RKO (cell line): ENCODE measurements at places on chromosomes 16 and 17.

DNA sequence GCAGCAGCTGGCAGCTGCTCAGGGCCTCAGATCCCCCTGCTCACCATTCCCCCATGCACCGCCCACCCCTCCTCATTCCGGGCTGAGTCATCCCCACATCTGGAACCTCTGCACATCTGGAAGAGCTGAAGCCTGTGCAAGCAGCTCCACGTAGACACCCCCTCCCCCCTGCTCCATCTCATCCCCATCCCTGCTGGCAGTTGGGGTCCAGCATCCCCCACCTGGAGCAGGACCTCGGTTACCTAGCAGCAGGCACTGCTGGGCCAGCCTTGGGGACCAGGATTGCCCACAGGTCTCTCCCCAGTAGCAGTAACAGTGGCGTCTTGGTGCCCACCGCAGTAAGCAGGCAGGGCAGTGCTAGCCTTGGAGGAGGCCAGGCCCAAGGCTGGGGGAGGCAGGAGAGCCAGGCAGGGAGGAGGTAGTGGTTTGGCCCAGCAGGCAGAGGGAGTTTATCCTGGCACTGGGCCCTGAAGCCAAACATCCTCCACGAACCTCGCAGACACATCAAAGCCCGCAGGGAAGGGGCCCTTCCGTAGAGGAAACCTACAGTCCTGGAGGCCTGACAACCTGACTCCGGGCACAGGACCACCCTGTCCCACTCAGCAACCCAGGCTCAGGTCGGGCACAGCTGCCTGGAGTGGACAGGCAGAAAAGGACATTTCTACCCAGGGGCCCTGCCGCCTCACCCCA lies 7.7 kb upstream of the TMEM92 start:
- no peak for DNase-seq

- DNase-seq = no peak
These were observed 797 bp downstream of the GRB7 start for GRCh38 chr17:39738568-39738901.

- peak; percentile 46 for DNase-seq
These were observed 186.0 kb upstream of the TNRC6C start for GRCh38 chr17:77772461-77772897.

- no peak for DNase-seq
These were observed 354.3 kb upstream of the GOT2 start for GRCh38 chr16:59088431-59088830.

GRCh38 chr17:80097127-80097621 lies 4.2 kb upstream of the GAA start:
- no peak for DNase-seq

DNA sequence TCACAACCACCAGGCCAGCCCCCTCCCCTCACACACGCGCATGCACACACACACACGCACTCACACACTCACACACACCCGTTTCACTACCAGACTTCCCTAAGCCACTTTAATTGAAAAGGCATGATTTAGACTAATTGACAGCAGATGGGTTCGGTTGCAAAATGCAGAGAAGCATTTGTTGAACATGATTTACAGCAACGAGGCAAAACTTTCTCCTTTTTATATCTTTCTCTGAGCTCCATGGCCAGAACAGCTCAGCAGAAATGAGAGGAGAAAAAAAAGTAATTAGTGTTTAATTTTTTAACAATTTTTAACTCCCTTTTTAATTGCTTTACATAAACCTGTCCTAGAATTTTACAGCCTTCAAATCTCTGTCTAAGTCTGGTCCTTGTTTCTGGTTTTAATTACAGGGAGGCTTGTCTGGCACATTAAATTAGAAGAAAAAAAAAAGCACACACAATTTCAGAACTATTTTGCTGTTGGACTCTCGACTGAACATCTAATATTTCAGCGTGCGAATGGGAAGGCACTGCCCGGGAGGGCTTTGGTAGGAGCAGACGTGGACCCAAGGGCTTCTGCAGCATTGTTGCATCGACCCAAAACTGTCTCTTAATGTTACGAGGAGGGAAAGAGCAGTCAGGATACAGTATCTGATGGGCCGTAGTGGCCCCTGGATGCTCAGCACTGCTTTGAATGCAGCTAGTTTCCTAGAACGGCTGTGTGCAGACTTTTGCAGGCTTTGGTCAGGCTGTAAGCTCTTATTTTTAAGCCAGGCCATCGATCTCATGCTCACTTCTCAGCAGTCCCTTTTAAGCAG lies 255.9 kb downstream of the SOX9 start:
- no peak for DNase-seq

DNA sequence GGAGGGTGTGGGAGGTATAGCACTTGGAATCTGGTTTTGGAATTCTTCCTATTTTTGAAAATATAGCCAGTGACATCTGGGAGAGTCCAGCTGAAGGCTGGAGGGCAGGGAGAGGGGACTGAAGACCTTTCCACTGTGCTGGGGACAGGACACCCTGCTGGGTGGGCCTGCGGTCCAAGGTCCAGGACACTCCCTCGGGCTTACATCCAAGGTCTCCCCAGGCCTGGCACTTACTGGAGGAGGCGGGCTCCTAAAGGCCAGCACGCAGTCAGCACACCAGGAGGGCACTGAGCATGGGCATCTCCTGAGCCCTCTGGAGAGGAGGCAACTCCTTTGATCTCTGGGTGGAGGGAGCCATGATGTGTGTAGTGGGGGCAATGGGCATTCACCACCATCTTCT lies 35.5 kb upstream of the ETV4 start:
- DNase-seq = no peak

DNA sequence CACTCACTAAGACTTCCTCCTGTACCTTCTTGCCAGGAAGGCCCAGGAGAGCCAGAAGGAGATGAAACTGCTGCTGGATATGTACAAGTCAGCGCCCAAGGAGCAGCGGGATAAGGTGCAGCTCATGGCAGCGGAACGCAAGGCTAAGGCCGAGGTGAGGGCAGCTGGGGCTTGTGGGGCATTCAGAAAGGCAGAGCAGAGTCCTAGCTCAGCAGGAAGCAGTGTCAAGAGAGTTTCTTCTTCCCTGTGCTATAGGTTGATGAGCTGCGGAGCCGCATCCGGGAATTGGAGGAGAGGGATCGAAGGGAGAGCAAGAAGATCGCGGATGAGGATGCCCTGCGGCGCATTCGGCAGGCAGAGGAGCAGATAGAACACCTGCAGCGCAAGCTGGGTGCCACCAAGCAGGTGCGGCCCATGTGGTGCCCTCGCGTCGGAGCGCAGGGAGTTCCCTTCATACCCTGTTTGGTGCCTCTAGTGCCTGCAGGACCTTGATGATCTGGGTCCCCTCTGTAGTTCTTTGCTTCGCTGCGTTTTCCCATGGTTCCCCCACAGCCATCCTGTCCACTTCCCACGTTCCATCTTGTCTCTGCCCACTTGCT lies 6.6 kb downstream of the RNF40 start:
- no peak for DNase-seq

GRCh38 chr16:78407191-78407590 lies 307.7 kb downstream of the WWOX start:
- DNase-seq = no peak

DNA sequence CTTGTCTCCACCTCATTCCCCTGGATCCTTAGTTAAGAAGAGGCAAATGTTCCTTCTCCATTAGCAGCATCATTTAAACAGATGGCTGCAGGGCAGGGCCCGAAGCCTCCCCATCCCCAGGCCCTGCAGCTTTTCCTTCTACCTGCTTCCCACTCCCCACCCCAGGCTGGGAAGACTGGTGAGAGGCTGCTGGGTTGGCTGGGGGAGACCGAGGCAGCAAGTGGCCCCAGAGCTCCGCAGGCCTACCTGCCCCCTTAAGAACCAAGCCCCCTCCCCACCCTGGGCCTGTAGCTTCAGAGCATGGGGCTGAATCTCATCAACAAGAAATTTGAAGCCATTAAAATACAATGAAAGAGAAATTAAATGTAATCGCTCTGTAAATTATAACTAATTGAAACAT lies 22.1 kb upstream of the RPL38 start:
- no peak for DNase-seq

DNA sequence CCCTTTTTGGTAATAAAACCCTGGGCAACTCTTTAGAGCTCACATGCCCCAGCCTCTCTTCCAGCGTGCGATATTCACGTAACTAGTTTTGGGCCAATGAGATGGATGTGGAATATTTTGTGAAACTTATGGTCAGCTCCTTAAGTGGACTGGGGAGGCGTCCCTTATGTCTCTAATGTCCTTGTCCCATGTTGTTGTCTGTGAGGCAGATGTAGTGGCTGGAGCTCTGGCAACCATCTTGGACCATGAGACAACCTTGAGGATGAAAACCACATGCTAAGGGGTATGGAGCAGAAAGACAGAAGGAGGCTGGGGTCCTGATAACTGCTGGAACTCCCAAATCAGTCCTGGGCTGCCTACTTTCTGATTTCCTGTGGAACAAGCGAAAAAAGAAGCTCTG lies 31.4 kb upstream of the GPRC5B start:
- DNase-seq = no peak
